ENCODE measurements at places on chromosomes 3 and 15.

DNA sequence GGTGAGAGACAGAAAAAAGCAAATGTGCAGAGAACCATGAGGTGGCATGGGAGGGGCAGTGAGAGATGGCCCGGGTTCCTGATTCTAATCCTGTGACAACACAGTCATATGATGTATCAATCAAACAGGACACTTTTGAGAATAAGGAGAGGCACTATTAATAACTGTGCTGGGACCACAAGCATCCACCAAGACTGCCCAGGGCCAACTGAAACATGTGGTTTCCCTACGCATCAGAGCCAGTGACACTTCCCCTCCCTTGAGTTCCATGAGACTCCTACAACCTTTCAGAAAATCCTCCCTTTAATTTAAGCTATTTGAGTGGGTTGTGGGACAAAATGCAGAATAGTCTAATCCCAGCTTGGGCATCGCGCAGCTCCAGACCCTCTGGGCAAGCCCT is 17.4 kb downstream of the SH3BP5 start:
- no peak for DNase-seq

DNA sequence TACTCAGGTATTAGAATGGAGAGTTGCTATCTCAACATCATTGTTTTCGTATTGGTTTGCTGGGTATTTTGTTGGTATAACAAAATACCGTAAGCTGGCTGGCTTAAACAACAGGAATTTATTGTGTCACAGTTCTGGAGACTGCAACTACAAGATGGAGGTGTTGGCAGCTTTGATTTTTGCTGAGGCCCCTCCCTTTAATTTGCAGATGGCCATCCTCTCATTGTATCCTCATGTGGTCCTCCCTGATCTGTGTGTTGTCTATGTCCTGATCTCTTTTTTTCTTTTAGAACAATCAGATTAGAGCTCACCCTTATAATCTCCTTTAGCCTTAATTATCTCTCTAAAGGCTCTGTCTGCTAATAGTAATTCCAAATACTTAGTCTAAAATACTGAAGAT is 299.8 kb upstream of the GOLIM4 start:
- no peak for DNase-seq

- DNase-seq, result no peak
Measured at GRCh38 chr3:150544726-150545125, 1.6 kb downstream of the SERP1 start.

- no peak for DNase-seq
Measured at GRCh38 chr3:110767838-110768237, 303.8 kb upstream of the NECTIN3 start.

DNA sequence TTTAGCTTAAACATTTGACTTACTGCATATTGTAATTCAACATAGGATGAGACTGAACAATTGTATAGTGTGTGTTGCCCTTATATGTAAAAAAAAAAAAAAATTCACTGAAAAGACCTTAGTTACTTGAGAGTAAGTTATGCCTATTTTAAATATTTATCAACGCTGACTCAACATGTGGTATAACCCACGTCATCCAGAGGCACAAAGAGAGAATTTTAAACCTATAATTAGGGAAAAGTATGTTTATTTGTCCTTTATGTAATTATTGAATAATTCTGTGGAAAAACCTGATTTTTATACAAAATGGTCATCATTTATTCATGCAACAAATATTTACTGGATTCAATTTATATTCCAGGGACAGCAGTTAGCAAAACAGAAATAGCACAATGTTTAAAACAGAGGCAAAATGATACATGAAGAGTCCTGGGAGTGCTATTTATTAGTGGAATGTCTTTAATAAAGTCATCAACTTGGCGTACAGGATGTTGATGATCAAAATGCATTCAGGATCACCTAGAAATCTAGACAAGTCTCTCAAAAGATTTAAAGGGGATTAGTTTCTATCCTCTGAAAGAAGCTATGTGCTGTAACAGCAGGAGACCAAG is 223.7 kb downstream of the PCCB start:
- DNase-seq, result no peak

DNA sequence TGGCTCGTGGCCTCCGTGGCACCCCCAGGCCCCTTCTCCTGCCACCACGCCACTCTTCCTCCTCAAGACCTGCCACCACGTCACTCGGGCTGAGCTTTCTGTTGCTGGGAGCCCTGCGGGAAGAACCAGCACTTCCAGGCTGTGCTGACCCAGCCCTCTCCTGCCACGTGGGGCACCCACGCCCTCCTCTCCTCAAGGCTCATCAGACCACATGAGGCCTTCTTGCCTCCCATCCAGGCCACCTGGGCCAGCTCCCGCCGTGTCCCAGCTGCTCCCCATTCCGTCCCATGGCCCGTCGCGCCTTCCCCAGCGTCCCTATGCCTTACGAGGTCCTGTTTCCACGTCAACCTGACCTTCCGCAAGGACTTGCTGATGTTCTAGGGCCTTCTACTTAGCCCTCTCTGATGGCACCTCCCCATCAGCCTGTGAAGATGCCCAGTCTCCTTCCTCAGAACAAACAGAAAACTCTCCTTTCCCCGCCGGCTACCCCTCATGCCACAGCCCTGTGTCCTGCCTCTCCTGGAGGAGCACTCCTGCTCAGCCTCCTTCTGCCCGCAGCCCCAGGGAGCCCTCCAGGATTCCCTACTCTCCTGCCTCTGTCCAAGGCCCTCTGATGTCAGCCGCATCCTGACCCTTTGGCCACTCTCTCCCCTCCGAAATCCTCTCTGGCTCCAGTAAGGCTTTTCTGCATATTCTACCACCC is 71.1 kb upstream of the BLM start:
- DNase-seq, result no peak

- DNase-seq, result no peak
Measured at GRCh38 chr3:134057006-134057653, 27.4 kb upstream of the SLCO2A1 start.

DNA sequence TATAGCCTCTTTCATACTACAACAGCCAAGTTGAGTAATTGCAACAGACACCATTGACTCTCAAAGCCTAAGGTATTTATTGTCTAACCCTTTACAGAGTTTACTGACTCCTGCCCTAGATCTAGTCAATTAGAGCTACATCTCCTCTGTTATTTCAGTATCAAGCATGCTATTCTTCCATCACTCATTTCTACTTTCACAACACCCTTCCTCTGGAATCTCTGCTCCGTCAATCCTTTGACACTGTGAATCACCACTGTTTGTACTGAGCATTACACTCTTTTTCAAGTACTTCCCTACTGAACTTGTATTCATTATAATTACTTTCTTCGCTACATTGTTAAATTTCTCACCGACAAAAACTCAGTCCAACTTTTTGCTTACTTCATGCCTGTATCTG is 121.8 kb downstream of the ZNF609 start:
- DNase-seq, result no peak

DNA sequence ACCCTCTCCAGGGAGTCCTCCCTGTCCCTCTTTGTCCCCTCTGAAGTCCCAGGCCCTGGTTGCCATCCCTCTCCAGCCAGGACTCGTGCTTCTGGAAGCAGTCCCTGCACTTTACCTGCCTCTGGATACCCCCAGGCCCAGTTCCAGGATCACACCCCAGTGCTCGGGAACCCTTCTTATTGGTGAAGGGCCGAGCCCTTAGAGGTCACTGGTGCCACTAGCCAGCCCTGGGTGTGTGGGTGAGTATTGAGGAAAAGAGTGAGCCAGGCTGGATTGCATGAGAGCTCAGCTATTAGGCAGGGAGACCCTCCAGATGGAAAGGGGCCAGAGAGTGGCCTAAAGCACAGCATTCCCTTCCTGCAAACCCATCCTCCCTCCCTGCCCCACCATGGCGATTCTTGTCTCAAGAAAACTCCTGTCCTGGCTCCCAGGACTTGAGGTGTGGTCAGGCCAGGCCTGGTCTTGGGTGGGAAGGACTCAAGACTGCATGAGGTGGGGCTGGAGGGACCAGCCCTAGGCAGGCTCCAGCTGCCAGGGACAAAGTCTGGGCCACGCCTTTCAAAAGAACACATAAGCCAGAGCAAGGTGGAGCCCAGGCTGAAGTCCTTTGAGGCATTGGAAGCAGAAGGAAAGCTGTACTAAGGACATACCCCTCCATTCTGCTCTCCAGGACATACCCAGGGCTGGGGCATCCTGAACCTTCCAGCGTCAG is 4.8 kb upstream of the PHGR1 start:
- DNase-seq, result no peak

DNA sequence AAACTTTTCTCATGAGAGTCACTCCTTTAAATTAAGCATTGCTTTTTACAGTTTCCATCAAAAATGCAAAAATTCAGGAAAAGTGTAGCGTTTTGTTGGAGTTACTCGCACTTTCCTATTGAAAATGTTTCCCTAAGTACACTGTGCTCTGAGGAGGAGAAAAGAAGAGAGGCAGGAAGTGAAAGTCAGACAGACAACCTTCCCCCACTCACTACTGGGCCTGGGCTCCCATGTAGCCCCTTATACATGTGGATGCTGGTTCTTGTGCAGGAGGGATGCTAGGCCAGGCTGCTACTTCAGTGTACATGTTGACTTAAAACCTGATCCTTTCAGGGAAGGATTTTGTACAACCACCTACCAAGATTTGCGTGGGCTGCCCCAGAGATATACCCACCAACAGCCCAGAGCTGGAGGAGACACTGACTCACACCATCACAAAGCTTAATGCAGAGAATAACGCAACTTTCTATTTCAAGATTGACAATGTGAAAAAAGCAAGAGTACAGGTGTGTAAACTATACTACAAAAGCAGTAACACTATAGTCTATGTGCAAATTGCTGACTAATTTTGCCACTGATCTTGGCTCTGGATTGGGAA is 15.1 kb downstream of the KNG1 start:
- no peak for DNase-seq

GRCh38 chr3:156787926-156788663 is 38.1 kb upstream of the LEKR1 start:
- DNase-seq, result no peak

- no peak for DNase-seq
Measured at GRCh38 chr3:136898954-136899353, 36.9 kb downstream of the NCK1 start.

- DNase-seq, result no peak
Measured at GRCh38 chr15:84975871-84976351, 5.7 kb upstream of the PDE8A start.

GRCh38 chr3:101695779-101696372 is 9.4 kb upstream of the RPL24 start:
- DNase-seq, result peak; percentile 25

GRCh38 chr15:73682600-73683090 is 1.5 kb upstream of the CD276 start:
- no peak for DNase-seq

DNA sequence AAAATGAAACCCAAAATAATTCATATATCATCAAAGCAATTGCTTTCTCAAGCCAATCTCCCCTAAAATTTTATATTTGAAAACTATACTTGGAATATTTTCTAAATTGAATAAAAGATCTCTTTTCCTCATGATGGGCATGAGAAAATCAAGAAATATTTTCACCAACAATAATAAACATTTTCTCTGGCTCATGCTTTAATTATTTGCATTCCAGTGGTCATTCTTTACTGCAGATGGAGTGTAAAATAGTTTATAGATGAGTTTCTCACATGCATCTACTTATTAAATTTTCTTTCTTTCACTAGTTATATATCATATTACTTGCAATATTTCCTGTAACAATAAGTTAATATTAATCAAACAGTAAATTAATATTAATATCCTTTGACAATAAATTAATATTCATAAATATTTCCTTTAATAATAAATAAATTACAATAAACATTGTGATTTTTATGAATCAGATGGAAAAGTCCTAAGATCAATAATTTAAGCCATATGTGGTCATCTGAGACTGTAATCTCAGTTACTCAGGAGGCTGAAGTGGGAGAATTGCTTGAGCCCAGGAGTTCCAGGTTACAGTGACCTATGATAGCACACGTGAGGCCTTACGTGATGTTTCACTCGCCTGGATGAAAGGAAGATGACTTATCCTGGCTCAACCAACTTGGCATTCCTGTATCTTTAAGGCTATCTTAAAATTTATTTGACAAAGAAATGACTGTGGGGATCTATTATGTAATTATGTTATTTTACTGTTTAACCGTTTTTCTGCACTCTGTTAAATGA is 958.8 kb downstream of the ZPLD1 start:
- DNase-seq, result no peak

- DNase-seq, result no peak
Measured at GRCh38 chr3:61347981-61348380, 96.7 kb upstream of the FHIT start.

DNA sequence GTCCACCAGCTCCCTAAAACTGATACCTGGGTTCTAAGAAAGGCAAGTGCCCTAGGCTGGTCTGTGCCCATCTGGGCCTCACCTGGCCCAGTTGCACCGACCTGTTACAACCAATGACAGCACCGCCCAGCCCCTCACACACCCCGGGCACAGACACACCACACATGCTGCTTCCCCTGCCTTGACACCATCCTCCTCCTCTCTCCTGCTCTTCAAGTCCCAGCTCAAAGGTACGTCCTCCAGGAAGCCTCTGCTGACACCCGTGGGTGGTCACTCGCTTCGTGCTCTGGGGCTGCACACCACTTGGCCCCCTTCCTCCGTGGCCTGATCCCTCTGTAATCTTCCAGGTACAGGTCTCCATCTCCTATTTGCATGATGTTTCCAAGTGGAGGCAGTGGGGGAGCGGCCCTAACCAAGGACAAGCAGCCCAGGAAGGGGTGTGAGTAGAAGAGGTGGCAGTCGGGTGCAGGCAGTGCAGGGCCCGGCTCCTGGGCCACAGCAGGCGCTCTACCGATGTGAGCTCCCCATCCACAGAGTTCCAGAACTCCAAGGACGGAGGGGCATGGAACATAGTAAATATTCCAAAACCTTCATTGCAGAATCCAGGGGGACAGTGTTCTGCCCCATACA is 144.6 kb downstream of the NUP210 start:
- DNase-seq, result no peak

GRCh38 chr3:169865176-169865767 is 4.5 kb downstream of the LRRC31 start:
- DNase-seq, result no peak

DNA sequence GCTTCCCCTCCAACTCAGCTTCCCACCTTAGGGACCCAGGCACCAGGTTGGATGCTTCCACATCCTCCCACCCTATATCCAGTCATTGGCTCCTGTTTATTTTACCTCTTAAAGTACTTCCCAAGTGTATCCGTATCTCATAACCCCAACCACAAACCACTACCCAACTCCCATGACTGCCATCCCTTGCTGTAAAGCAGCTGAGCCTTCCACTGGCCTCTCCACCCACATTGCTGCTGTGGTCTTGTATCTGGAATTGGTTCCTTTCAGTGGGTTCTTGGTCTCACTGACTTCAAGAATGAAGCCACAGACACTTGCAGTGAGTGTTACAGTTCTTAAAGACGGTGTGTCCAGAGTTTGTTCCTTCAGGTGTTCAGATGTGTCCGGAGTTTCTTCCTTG is 79.8 kb upstream of the HRH1 start:
- DNase-seq, result no peak

Data from activated CD4-positive, alpha-beta T cell treated with anti-CD3 and anti-CD28 coated beads for 4 hours (primary cell).